ENCODE measurements at places on chromosomes 11 and 22.

GRCh38 chr11:120128392-120129119 lies 9.4 kb downstream of the TRIM29 start:
- no peak for DNase-seq

- peak; percentile 23 for DNase-seq
Measured at GRCh38 chr22:27885977-27886842, 32.8 kb downstream of the PITPNB start.

DNA sequence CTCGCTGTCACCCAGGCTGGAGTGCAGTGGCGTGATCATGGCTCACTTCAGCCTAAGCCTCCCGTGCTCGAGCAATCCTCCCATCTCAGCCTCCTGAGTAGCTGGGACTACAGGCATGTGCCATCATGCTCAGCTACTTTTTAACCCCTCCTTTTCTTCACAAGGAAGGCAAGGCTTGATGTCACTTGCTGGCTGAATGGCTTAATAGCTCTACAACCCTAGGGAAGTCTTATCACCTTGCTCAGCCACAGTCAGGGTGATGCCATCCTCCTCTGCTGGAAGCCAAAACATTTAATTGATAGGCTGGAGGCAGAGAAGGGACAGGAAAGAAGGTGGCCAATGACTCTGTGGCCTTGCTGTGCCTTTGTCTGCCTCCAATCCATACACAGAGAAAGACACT lies 131.9 kb downstream of the MED15 start:
- DNase-seq: no peak

- no peak for DNase-seq
Measured at GRCh38 chr22:49294656-49295464, 532.8 kb downstream of the BRD1 start.

DNA sequence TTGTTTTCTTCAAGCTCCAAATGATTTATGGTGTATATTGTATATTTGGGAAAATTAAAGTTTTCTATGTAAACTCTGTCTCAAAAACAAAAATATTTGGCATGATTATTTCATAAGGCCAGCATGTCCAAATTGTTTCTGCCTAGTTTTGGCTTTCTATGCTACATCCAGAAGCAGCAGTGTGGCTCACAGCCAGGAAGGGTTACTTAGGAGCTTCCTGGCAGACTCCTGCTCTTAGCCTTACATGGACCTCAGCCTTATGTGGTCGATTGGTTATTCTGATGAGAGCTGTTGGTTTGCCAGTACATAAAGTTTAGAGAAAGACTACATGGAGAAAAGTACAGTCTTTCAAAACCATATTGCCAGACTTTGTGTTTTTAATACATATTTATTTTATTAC lies 297.7 kb upstream of the FAT3 start:
- no peak for DNase-seq

GRCh38 chr22:38272373-38273134 lies at the start of gene TMEM184B:
TSS of gene TMEM184B (minus strand) at chr22:38273010. CDS start at chr22:38247961, 25,049 bp downstream.
- DNase-seq: peak; percentile 62

- no peak for DNase-seq
Measured at GRCh38 chr11:86477495-86478155, 102.9 kb downstream of the CCDC81 start.

DNA sequence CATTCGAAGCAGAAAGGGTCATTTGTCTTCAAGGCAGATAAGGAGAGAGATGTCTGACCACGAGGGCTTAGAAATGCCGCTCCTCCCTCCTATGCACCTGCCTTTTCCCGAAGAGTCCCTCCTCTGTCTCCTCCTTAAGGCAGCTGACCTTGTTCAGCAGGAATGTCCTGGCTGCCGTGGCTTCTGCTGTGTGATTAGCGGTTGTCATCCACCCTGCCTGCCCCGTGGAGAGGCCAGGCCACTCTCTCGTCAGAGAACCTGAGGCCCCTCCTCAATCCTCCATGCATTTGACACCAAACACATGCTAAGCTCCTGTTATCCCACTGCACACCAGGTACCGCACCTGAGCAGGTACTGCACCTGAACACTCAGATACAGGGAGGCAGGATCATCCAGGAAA lies 834.6 kb downstream of the TBC1D22A start:
- no peak for DNase-seq

DNA sequence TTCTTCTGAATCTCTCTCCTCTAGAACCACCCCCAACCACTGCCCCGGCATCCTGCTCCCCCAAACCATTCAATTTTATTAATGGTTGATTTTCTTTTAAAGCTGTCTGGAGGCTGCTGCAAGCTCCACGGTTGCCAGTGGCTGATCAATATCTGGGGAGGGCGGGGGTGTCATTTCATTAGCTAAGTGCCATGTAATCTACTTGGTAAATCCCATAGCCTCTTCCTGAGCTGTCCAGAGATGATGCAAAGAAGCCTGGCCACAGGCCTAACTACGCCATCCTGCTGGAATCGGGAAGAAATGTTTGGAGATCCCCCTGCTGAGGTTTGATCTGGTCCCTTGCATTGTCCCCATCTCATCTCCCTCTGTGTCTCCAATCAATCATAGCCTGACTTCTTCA lies 440.1 kb downstream of the MIAT start:
- no peak for DNase-seq

Measured in stimulated activated CD8-positive, alpha-beta memory T cell treated with anti-CD3 and anti-CD28 coated beads, Interleukin-4, amount 100 ng/mL, for 4 hours (primary cell).